ENCODE measurements at places on chromosomes 1 and 21.

GRCh38 chr1:161838362-161838761 is 72.2 kb downstream of the ATF6 start:
- DNase-seq, result no peak

GRCh38 chr1:212457740-212458338 is 25.1 kb downstream of the NENF start:
- peak; percentile 47 for DNase-seq

GRCh38 chr1:71417421-71417820 is 336.6 kb upstream of the ZRANB2 start:
- DNase-seq, result no peak

DNA sequence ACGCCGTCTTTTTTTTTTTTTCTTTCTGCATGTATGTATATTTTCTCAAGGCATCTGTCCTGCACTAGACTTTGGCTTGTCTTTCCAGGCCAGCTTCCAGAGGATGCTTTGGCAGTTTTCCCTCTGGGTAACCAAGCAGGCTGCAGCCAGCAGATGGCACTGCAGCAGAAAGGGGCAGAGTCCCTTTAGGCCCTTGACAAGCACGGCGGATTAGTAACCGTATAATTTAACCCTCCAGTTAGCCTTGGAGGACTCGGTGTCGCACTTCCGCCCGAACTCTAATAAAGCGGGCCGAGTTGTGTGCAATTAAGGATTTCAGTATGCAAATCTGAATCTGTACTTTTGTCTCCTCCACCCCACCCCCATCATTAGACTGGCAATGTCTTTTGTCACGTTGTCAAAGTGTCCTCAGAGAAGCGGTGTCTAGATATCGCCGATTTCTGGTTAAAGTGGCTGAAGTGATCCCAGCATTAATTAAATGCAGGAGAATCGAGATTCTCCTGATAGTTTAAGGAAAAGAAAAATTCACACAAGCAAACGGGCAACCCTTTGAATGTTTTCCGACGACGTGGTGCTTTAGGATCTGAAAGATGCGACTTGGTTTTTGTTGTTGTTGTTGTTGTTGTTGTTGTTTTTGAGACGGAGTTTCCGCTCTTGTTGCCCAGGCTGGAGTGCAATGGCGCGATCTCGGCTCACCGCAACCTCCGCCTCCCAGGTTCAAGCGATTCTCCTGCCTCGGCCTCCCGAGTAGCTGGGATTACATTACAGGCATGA is 1.1 kb upstream of the TMEM167B start:
- DNase-seq, result no peak

DNA sequence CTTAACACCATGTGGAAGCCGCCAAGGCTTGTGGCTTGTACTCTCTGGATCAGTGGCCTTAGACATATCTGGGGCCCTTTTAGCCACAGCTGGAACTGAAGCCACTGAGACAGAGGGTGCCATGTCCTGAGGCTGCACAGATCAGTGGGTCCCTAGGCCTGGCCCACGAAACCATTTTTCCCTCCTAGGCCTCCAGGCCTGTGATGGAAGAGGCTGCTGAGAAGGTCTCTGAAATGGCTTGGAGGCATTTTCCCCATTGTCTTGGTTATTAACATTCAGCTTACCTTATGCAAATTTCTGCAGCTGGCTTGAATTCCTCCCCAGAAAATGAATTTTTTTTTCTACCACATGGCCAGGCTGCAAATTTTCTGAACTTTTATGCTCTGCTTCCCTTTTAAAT is 15.1 kb upstream of the DPH5 start:
- DNase-seq, result peak; percentile 46

- no peak for DNase-seq
These were observed 323.3 kb upstream of the DEPDC1 start for GRCh38 chr1:68820151-68820550.

- no peak for DNase-seq
These were observed 64.8 kb downstream of the RAP1GAP start for GRCh38 chr1:21604208-21604957.

GRCh38 chr1:94146273-94146672 is 25.3 kb upstream of the ABCA4 start:
- DNase-seq, result no peak

- DNase-seq, result no peak
These were observed 36.6 kb downstream of the DEGS1 start for GRCh38 chr1:224219612-224220059.

DNA sequence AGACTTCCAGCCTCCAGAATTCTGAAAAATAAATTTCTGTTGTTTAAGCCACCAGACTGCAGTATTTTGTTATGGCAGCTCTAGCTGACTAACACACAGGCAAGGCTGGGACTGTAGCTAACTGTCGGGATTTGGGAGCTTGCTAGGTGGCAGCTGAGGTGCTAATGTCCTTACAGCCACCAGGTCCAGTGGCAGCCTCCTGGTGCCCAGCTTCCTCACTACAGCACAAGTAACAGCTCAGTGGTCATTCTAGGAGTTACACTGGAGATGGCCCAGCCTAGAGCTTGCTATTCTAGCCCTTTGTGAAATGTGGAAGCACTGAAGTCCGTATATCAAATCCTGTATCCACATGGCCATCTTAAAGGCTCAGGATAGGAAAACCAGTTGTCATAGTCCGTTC is 4.3 kb upstream of the C1orf115 start:
- no peak for DNase-seq

DNA sequence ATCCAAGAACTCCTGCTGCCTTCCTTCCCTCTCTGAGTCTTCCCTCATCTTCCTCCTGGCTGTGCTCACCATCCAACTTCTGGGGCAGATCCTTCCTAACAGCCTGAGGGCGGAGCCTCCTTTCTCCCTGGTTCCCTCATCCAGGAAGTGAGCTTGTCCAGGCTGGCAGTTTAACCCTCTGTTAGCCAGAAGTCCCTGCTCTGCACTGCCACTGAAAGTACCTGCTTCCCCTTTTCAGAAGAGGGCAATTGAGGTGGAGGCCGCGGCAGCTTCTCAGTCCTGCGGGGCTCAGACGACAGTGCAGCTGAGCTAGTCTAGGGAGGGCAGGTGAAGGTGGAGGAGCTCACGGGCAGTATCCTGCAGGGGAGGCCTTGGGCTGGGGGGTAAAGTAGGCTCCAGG is 149.1 kb downstream of the FCRL5 start:
- no peak for DNase-seq

- DNase-seq, result no peak
These were observed 186.3 kb downstream of the TPR start for GRCh38 chr1:186188736-186189135.

DNA sequence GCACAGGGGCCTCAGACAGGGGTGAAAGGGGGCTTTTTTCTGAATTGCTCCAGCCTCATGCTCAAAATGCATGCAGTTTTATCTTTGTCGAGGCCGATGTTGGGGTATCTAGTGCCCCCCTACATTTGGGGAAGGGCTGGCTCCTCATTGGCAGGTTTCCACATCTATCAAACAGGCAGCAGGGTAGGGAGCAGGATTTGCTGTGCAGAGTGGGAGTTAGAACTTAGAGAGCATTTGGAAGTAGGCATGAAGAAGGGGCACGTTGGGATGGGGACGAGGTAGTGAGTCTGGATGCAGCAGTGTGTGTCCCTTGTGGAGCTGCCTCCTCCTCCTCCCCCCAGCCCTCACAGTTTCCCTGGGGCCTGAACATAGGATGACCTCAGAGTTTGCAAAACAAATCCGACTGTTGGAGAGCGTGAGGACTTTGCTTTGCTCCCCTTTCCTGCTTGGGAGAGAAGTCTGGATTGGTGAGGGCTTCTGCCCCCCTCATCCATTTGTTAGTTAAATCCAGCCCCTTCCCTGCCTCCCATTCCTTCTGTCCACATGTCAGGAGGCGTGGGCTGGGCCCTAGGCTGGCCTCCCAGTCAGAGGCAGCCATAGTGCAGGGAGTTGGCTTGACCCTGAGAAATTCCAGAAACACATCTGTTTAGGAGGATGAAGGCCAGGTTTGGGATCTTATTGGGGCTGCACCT is 36.9 kb upstream of the GPR37L1 start:
- DNase-seq, result no peak

GRCh38 chr21:37220433-37220980 is 46.6 kb downstream of the VPS26C start:
- DNase-seq, result no peak

- no peak for DNase-seq
These were observed 93.1 kb upstream of the TMPRSS2 start for GRCh38 chr21:41600961-41601572.

- DNase-seq, result no peak
These were observed 18.3 kb downstream of the ROR1 start for GRCh38 chr1:63792152-63792551.

GRCh38 chr1:157978586-157979403 is 14.7 kb upstream of the KIRREL1 start:
- DNase-seq, result no peak

DNA sequence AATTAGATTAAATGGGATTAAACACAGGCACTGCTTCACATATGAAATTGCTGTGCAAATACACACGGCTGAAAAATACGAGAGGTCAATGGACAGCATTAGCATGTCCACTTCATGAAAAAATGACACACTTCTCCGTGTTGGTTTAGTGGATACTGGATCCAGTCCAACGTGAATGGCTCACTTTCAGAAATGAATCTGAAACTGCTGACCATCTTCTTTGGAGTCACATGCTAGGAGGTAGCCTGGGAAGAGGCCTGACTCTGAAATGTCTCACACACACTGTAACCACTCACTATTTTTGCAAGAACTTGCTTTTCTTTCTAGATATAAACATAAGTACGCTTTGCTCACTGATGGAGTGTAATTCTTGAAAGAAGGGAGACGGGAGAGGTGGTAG is 127.3 kb downstream of the HLCS start:
- no peak for DNase-seq

DNA sequence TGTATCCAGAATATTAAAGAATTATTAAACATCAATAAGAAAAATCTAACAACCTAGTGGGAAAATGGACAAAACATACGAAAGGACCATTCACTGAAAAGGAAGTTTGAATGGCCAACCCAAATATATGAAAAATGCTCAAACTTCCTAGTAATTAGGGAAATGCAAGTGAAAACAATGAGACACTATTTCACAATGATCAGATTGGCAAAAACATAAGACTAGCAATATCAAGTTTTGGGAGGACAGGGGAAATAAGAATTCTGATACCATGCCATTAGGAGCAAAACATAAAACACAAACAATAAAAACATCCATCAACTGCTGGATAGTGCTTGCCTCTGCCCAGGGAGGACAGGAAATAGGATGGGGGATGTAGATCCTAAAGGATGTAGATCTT is 14.3 kb downstream of the XCL2 start:
- DNase-seq, result no peak

- peak; percentile 82 for DNase-seq
These were observed 3.7 kb upstream of the CCN1 start for GRCh38 chr1:85576642-85577418.

DNA sequence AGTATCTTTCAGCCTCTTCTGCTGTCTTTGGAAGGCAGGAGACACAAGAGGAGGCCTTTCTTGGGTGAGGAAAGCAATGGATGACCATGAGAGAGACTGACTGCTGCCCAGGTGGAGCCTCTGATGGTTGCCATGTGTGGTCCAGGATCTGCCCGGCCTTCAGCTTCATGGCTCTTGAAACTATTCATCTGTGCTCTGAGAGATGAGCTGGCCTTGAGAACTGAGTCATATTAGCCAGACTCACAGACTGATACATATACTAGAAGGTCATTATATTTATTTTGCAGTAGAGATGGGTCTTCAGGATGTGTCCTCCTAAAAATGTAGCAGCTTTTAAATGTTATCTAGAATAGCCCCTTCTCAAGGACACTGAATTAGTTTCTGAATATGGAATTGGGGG is 33.7 kb downstream of the PTGFRN start:
- DNase-seq, result no peak

GRCh38 chr1:94215955-94216354 is 21.4 kb downstream of the ARHGAP29 start:
- DNase-seq, result no peak

GRCh38 chr1:180167721-180168467 is 13.2 kb downstream of the QSOX1 start:
- peak; percentile 72 for DNase-seq

DNA sequence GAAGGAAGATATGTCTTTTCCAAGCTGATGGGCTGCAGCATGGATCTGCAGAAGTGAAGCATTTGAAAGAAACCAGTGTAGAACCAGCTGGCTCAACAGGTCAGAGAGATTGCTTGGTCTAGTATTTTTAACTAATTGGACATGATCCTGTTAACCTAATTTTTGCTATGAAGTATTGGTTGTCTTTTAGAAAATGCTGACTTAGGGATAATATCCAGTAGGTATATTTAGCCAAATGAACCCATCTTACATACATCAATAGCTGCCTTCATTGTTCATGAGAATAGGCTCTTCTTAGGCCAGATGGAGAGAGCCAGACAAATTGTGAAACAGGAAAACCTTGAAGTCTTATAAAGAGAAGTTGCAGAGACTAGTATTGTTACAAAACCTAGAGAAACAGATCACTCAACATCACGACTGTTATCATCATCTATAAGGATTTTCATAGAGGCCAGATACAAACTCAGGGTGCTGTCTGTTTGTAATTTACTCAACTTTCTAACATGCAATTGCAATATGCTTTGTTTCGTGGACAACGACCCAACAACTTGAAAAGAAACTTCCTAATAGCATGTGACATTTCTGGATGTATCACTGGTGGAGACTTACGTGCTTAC is 148.2 kb downstream of the DISC1 start:
- DNase-seq, result no peak

DNA sequence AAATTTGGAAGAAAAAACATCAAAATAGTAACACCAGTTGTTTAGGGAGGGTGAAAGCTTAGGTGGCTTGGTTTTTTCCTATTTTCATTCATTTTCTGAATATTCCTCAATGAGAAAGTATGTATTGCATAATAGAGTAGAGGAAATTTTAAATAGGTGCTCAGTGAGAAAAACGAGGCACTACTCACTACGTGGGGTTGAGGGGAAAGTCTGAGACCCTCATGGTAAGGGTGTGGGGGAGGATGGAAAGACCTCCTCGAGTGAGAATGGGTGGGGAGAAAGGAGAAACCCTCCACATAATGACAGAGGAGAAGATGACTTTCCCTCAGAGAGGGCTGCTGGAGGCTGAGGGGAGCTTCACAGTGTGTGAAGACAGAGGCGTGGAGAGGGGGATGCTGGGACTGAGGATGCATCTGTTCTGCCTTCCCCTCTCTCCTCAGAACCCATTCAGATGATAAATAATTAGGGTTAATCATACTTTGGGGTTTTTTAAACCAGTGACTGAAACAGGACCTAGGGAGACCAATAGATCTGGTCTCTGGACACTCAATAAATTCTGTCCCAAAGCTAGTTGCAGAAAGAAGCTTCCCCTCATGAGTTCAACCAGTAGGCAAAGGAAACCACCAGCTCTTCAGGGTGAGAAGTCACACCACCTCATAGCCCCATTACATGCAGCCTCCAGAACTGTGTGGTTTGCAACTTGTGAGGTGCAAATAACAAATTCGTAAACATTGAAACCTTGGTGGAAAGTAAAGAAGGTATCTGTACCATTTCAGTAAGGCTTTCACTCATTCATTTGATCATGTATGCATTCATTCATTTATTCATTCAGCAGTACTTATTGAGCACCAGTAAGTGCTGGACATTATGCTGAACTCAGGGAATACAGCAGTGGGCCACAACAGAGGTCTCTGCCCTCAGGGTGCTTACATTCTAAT is 17.1 kb downstream of the SLAMF7 start:
- no peak for DNase-seq

GRCh38 chr1:8096105-8097011 is 70.2 kb upstream of the ERRFI1 start:
- DNase-seq, result no peak

- no peak for DNase-seq
These were observed 415.9 kb downstream of the PTPRC start for GRCh38 chr1:199054694-199055093.

GRCh38 chr1:203765029-203765837 is at the start of gene LAX1:
Gene LAX1 (plus strand): TSS chr1:203765183. CDS start chr1:203765566, 383 bp downstream.
- no peak for DNase-seq
